Activated CD4-positive, CD25-positive, alpha-beta regulatory T cell treated with anti-CD3 and anti-CD28 coated beads, Interleukin-2, amount 50 U/mL, for 16 hours (primary cell): ENCODE measurements at places on chromosomes 1 and 21.

DNA sequence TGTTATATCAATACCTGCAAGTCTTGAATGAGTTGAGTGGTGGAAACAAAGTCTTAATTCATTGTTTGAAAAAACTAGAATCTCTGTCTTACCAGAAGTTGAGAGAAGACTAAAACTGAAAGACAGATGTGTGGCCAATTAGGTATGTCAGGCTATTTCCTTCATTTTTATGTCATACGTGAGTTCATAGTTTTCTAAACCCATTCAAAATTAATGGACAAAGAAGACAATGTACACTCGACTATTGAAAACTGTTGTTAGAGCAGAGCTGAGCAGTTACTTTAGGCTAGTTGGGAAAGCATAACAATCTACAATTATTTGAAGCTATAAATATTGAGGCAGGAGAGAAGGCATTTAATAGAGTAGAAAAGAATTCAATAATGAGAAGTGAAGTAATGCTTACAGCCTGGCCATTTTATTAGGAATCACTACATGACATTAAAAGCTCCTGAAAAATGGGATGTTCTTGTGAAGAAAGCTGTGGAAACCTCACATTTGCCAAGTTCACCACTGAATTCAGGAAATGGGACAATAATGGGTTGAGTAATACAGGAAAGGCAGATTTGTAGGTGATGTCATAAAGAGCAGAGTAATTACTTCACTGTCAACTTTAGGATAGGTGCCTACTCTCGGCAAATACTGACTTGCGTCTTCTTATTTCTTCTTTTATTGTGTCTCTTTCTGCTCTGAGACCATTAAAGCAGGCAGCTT lies 204.4 kb downstream of the PLA2G4A start:
- no peak for DNase-seq

- no peak for DNase-seq
Observed at GRCh38 chr1:1955621-1956094, 36.6 kb upstream of the TMEM52 start.

DNA sequence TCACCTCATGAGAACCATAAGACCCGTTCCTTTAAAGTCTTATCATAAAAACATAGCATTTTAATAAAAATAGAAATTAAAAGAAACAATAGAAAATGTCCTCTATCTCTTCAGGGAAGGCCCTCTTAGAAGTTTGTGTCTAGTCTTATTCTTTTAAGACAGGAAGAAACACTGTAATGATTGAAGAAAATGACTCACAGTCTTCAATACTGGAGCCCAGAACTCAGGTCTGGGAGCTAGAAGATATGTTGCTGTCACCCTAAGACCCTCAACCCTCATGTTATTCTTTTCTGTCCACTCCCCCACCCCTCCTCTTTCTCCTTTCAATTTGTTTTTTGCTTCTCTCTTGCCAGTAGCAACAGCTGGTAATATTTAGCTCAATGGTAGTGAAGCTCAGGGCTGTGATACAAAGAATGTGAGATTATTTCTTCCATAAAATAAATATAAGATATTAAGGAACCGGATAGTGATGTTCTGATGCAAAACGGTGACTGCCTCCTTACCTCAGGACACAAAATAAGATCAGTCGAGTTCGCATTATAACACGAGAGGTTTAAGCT lies 12.0 kb downstream of the DUSP10 start:
- DNase-seq = no peak

- peak; percentile 31 for DNase-seq
Observed at GRCh38 chr1:110765640-110766335, 91.0 kb upstream of the KCNA3 start.

- DNase-seq = no peak
Observed at GRCh38 chr1:225446595-225446960, 18.7 kb upstream of the LBR start.
